ENCODE measurements at places on chromosomes 11 and 22.

DNA sequence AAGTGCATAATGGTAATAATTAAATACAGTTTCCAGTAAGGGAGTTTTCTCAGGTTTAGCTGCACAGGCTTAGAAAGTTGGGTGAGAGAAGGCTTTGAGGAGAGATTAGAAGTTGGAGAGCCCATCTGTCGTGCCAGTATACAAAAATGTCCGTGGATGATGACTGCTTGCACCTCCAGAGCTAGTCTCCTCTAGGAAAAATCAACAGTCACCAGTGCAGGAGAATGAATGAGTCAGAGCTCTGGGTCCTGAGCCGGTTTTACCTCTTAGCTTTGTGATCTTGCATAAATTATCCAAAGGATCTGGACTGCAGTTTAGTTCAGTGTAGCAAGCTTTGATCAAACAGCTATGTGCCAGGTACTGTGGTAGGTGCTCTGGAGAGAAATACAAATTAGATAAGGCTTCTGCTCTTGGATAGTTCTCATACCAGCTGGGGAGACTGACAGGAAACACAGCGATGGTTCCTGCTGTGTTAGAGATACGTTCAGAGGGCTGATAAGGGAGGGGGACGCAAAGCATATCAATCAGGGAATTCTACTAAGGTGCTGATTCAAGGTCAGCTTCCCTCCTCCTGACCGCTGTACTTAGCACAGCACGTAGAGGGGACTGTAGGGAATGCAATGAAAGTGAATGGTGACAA, 125.9 kb downstream of the TEAD1 start:
- no peak overlapping the region for H3K4me3 ChIP-seq
- no peaks in the 10 kb centered on the region for H3K27me3 ChIP-seq

DNA sequence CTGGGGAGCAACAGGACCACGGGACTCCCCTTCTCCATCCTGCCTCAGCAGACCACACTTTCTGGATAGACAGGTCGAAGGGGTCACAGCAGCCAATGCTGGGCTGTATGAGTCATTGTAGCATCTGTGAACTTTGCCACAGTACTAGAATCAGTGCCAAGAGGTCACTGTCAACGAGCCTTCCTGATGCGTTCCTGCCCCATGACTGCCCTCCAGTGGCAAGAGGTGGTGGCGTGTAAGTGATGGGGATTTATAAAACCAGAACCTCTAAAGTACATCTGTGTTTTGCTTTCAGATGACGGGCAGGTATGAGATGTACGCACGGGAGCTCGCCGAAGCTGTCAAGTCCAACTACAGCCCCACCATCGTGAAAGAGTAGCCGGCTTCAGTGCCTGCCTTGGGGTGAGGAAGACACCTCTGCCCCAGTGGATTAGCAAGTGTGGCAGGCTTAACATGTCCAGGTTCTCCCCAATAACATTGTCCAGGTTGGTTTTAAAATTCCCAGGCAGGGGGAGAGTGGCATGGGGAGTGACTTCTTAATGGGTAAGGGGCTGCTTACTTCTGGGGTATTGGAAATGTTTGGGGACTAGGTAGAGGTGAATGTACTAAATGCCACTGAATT, 29.4 kb downstream of the GUCD1 start:
- H3K27me3 ChIP-seq, result no peaks in the 10 kb centered on the region
- no peak overlapping the region for H3K4me3 ChIP-seq
- DNase-seq, result peak; percentile 51

GRCh38 chr11:9947231-9947864, 283.5 kb downstream of the SWAP70 start:
- no peaks in the 10 kb centered on the region for H3K4me1 ChIP-seq
- no peak overlapping the region for H3K27ac ChIP-seq
- no peaks in the 10 kb centered on the region for H3K36me3 ChIP-seq
- DNase-seq, result no peak
- H3K27me3 ChIP-seq, result no peaks in the 10 kb centered on the region
- no peak overlapping the region for H3K4me3 ChIP-seq

DNA sequence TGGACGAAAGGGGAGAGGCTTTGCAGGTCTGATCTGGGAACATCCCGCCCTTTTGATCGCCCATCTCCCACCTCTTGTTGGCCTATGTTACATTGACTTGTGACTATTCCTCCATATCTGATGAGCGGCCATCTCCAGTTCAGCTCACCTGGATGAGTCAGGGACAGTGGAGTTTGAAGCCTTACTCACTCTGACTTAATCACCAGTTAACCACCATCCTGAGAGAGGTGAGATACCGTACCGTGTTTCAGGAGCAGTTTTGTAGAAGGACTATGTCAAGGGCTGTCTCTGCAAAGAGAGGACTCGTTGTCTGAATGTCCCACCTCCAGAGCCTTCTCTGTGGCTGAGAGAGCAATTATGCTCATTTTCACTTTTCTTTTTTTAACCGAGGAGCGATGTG, 771.7 kb downstream of the NTM start:
- H3K4me3 ChIP-seq, result no peak overlapping the region
- H3K27ac ChIP-seq, result no peak overlapping the region
- H3K27me3 ChIP-seq, result no peaks in the 10 kb centered on the region
- no peaks in the 10 kb centered on the region for H3K4me1 ChIP-seq
- DNase-seq, result no peak
- no peaks in the 10 kb centered on the region for H3K36me3 ChIP-seq

Measured in H1 (cell line).